Activated T-helper 17 cell treated with anti-CD3 and anti-CD28 coated beads, Interleukin-2, amount 50 U/mL, for 72 hours (primary cell): ENCODE measurements at places on chromosomes 2 and 18.

GRCh38 chr2:65438137-65438899, 5.9 kb upstream of the SPRED2 start:
- ATAC-seq = no peak

DNA sequence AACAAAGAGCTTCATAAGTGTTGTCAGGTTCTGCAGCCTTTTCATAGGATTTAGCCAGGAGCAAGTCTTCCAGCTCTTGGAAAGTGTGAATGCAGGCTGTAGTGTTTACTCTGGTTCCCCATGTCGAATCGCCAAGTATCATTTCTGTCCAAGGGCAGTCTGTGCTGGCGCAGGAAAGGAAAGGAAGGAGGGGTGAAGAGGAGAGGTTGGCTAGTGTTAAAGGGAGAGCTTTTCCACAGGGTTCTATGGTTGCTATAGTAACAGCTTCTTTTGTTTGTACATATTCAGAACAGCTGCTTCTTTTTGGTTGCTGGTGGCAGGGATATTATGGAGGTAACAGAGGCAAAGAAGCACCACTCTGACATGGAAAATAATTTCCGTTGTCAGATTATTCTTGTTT, 69.9 kb downstream of the KCNH7 start:
- ATAC-seq = no peak

DNA sequence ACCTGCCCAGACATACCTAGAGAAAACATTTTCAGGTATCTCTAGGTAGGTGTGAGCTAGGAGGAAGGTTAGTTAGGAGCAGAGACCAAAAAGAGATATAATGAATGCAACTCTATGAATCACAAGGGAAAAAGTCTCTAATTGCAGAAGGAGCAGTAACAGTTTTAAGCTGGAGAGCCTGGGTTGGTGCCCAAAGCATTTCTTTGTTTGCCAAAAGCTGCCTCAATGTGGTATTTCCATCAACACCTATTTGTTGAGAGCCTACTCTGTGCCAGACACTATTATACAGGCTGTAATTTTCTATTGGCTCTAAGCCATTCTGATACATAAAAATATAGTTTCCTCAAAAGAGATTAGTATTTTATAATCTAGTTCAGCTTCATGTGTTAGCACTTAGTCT, 141.6 kb downstream of the UBE2E3 start:
- ATAC-seq = no peak

GRCh38 chr2:72127401-72128058, 20.1 kb downstream of the CYP26B1 start:
- no peak for ATAC-seq

- ATAC-seq = no peak
Observed at GRCh38 chr2:144663207-144663606, 143.3 kb upstream of the ZEB2 start.

DNA sequence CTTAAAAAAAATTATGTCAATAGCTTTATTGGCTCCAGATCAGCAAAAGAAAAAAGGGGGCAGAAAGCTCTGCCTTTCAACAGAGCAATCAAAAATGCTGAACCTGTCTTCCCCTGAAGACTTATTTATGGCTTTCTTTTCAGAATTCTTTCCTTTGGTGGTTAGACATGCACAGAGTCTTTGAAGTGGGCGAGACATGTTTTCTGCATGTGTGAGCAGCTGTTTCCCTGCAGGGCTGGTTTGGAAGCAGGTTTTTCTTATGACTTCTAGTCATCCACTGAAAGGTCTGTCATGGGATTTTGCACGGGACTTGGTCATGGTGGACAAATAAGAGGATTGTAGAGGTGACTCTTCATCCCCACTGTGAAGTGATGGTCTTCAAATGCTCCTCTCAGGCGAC, 160.3 kb downstream of the VAPA start:
- ATAC-seq = no peak

GRCh38 chr2:177466337-177467195, 74.0 kb downstream of the AGPS start:
- no peak for ATAC-seq
